ENCODE measurements at places on chromosomes 11 and 22.

DNA sequence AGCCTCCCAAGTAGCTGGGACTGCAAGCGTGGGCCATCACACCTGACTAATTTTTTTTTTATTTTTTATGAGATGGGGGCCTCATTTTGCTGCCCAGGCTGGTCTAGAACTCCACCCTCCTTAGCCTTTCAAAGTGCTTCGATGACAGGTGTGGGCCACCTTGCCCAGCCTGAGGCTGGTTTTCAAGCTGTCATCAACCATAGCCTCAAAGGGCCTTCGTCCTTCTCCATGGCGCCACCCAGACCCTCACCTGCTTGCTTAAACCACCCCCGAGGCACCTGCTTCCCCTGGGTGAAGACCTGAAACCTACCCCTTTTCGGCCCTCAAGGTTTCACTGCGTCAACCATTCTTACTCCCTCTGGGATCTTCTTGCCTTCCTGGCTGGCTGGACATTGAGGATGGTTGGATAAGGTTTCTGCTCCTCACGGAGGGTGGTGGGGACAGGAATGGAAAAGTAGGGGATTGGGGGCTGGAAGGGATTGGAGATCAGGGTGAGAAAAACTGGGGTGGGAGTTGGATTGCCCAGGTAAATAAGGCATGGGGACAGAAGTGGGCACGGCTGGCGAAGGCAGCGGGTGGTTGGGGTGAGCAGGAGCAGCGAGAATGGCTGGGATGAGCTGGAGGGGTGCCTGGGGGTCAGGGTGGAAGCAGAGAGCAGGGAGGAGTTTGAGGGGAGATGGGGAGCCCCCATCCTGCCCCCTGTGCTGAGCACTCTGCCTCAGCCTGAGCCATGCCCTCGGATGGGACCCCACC is 2.8 kb upstream of the ACR start:
- no peak for DNase-seq

DNA sequence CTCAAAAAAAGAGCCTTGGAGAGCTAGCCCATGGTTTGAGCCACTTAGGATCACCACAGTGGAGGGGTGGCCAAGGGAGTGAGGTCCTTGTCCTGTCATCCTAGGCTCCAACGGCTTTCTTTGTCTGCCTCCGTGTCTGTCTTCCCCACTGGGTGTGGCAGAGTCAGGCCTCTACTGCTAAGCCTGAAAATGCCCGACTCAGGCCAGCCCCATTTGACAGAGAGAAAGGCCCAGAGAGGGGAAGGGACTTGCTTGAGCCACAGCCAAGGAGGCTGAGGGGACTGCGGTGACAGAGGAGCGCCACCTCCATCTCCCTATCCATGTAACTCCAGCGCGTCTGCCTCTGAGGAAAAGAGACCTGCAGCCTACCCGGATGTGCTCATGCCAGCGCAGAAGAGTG is 27.8 kb upstream of the CD82 start:
- DNase-seq = no peak

- no peak for DNase-seq
These were observed 12.6 kb downstream of the SOX10 start for GRCh38 chr22:37971475-37972434.

DNA sequence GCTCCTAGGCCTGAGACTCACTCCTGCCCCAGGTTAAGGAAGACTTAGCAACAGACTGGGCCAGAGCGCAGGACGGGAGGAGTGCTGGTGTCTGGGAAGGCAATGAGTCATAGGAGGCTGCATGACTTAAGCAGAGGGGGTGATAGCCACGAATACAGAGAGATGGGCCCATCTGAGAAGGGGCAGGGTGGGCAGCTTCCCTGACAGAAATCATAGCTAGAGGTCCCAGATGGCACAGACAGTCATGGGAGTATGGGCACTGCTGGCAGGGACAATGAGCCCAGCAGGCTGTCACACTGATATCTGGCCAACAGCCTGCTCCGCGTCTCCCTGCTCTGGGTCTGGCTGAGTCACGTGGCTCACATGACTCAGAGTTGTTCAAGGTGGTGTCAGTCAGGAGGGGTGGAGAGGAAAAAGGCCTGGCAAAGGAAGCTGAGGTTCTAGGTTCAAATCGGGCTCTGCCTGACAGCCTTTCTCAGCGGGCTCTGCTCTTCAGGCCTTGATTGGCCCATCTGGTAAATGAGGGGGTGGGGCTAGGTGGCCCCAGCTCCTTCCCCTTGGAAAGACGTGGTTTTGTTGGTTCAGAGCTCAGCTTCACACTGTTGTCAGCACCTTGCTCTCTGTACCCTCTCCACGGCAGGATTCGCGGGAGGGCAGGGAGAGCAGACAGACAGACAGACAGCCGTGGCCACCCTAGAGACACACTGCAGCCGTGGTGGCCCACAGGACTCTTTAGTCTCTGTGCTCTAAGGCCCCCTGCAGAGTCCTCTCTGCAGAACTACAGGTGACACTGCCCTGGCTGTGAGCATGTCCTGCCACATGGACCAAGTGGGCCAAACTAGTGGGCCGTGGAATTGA is 47.8 kb downstream of the DBX1 start:
- peak; percentile 96 for DNase-seq

- DNase-seq = no peak
These were observed 121.1 kb downstream of the PHF21B start for GRCh38 chr22:44888491-44889254.

DNA sequence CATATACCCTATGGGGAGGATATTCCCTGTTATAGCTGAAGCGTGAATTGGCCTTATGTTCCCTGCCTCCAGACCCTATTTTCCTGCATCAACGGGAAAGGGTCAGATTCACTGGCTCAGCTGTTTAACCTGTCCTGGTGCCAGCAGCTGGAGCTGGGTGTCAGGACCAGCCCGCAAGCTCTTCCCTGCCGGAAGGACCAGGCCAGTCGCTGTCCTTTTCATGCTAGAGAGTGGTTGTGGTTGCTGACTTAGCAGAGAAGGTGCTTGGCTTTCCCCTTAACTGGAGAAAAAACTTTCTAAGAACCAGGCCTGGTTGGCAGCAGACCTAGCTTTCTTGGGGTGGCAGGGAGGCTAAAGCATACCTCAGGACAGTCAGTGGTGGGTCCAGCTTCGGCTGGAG is 5.2 kb upstream of the SREBF2 start:
- no peak for DNase-seq

- no peak for DNase-seq
These were observed 8.8 kb upstream of the CEP295 start for GRCh38 chr11:93652679-93653078.

GRCh38 chr11:73047773-73048371 is 94.2 kb downstream of the FCHSD2 start:
- DNase-seq = no peak

DNA sequence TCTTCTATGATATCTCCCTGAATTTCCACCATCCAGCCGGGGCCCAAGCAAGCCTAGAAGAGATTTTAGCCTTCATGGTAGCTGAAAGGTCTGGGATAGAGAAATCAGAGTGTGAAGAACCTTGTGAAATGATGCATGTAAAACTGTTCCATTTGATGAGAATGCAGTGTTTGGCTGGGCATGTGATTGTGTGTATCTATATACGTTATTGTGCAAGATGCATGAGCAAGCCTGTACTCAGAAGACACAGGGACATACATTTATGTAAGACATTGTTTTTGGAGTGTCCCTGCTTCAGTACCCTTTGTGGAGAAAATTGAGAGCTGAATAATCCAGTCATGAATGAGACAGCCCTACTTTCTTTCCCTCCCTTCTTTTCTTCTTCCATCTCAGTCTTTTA is 15.2 kb upstream of the OR52K2 start:
- no peak for DNase-seq

- DNase-seq = peak; percentile 76
These were observed 188.3 kb downstream of the OPCML start for GRCh38 chr11:133343951-133344350.

DNA sequence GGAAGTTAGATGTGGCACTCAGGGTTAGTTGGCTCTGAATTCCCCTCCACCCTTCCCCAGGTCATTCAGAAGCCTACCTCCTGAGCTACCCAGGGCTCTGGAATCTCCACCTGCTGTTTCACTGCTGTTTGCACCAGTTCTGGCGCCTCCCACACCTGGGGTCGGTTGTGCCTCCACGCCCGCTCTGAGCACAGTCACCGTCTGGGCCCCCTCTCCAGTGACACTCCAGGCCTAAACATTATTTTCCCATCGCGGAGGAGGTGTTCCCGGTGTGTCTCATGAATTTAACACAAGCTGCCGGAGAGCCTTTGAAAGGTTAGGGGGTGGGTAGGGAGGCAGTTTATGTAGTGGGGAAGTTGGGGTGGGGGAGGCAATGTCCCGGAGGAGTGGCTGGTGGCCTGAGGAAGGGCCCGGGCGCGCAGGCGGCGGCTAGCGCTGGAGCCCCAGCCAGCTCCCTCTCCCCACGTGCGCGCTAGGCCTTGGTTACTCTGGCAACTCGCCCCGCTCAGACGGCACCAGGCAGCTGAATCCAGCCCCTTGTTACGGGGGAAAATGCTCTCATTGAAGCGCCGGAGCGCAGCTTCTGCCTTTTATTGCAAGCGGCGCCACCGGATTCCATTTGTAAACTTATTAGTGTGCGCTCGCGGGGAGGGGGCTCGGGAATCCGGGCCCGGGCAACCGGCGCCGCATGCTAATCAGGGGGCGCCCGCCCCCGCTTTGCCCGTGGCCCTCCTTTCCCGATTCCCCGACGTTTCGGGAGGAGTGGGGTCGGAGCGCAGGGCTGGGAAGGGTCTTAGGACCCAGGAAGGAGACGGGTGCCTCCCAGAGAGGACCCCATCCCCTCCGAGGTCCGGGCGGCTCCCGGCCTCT is 52.4 kb downstream of the GRIK4 start:
- no peak for DNase-seq

- DNase-seq = peak; percentile 88
These were observed 23.8 kb upstream of the OAF start for GRCh38 chr11:120186774-120187591.

- DNase-seq = no peak
These were observed 16.1 kb downstream of the IL18BP start for GRCh38 chr11:72014761-72015320.

- no peak for DNase-seq
These were observed 21.0 kb upstream of the OR6X1 start for GRCh38 chr11:123775289-123775688.

- peak; percentile 23 for DNase-seq
These were observed 7.7 kb upstream of the QSER1 start for GRCh38 chr11:32884770-32885384.

- DNase-seq = no peak
These were observed 176.1 kb downstream of the LRRC4C start for GRCh38 chr11:41283191-41283930.

GRCh38 chr11:5505363-5506048 is 4.3 kb downstream of the UBQLN3 start:
- DNase-seq = no peak

DNA sequence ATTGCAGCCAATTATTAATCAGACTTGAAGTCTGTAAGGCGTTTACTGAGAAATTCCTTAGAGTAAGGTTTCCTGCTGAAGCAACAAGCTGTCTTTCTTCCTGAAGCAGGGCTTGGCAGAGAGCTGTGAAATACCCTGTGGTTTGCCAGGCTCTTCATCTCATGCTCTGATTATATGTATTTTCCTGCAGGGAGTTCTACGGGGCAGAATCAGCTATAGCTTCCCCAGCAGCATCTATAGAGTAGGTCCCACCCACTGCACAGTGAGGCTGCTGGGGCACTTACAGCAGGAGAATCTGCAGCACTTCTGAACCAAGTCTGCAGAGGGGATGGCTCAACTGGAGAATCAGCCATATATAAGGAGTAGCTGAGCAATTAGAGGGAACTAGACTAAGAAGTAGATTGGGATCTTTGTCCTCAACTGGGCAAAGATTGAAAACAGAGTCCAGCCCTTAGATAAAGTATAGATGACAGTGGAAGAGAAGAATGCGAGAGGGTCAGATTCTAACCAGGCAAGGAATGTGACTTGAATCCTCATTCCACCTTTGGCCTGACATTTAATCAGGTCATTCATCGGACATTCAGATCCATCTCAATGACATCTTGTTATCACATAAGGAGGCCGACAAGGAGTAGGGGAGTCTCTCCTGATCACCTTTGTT is 37.6 kb downstream of the CNTF start:
- DNase-seq = peak; percentile 32

GRCh38 chr22:38271927-38272372 is 860 bp downstream of the TMEM184B start:
- peak; percentile 40 for DNase-seq

- DNase-seq = no peak
These were observed 3.5 kb upstream of the GGT1 start for GRCh38 chr22:24599514-24599913.

- DNase-seq = no peak
These were observed 96.8 kb downstream of the ATM start for GRCh38 chr11:108319541-108320145.

- no peak for DNase-seq
These were observed 109.0 kb upstream of the NNMT start for GRCh38 chr11:114187173-114187572.

- no peak for DNase-seq
These were observed 38.2 kb downstream of the BRD1 start for GRCh38 chr22:49789289-49790141.

DNA sequence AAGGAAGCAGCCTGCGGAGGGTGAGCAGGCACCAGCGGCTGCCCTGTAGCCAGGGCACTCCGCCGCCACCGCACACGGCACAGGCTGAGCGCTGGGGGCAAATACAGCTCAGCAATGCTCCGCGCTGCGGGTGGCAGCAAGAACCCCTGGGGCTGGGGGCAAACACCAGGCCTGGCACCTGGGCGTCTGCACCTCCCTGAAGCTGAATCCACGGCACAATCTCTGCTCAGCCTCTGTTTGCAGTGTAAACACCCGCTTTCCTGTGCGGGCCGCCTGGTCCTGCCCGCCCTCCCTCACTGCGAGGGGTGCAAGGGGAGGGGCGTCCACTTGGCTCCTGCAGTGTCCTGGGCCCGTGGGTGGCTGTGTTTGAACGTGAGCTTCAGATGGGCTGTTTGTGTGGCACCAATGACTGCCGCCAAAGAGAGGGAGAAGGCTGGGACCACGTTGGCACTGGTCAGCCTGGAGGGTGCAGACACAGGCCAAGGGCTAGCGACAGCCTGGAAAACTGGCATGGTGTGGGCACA is 14.8 kb upstream of the MPPED1 start:
- DNase-seq = no peak

DNA sequence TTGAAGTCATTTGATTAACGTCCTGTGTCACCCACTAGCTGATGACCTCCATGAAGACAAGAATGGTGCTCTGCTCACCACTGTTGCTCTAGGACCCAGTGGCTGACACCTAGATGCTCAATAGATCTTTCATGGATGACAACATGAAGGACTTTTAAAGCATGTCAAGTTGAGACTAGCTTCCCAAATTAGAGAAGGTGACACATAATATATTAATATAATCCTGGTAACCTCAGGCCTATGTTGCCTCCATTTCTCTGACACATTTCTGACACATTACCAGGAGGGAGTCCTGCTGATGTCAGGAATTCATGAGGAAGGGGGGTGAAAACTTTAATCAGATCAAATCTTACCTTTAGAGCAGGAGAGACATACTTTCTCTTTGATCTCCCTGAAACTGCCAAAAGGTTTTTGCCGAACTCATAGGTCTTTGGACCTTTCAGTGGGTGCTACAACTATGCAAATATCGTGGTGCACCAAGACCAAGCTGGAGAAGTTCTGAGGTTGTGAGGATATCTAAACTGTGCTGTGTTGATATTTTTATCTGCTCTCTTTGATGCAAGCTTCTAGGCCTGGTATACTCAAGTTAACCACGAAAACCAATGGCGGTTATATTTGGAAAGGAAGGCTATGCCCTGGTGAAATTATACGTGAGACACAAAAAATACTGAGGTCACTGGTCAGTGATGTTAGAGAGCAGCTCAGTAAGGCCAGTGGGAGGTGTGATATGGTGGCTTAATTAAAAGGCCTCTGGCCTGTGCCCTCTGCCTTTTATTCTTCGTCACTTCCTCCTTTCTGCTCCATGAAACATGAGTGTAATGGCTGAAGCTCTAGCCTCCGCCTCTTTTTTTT is 13.2 kb upstream of the AMPD3 start:
- no peak for DNase-seq

GRCh38 chr11:6640985-6641701 is 14.5 kb downstream of the DCHS1 start:
- no peak for DNase-seq
